ENCODE measurements at places on chromosomes 11 and 22.

- DNase-seq, result no peak
Observed at GRCh38 chr11:77590194-77590782, 535 bp downstream of the AQP11 start.

- DNase-seq, result no peak
Observed at GRCh38 chr11:66186470-66186869, 82.0 kb upstream of the RAB1B start.

GRCh38 chr11:78424334-78425270 is 7.0 kb upstream of the GAB2 start:
- DNase-seq, result no peak

DNA sequence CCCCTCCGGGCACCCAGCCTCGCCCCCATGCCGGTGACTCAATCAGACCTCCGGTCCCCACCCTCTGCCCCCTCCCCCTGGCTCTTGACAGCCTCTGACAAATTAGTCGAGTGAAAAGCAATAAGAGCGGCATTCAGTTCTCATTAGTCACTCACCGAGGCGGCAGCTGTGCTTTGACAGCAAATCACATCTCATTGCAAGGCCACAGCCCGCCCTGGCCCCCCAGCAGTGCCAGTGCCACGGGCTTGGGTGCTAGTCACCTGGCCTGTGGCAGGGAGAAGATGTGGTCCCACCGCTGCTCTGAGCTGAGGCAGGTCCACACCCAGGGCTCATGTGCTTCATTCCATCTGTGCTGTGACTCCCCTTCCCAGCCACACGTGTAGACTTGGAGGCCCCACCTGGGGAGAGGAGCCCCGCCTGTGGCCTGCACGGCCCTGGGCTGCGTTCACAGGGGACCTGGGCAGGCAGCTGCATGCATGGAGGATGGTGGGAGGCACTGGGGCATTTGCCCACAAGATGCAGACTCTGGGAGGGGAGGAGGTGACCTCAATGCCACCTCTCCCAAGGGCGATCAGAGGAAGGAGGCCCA is 7.4 kb upstream of the TH start:
- peak; percentile 22 for DNase-seq
